Fibroblast of pulmonary artery (primary cell): ENCODE measurements at places on chromosomes 6 and 20.

DNA sequence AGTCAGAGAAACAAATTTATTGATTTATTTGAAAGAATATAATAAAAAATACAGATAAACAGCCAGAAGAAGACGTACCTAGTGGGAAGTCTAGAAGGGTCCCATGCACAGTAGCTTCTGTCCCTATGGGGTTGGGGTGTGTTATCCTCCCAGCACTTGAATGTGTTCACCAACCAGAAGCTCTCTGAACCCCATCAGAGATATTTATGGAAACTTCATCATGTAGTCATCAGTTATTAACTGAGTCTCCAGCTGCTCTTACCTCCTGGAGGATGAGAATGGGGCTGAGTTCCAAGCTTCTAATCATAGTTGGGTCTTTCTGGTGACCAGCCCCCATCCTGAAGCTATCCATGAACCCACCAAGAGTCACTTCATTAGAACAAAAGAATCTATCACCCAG is 15.4 kb upstream of the USP45 start:
- DNase-seq = no peak

DNA sequence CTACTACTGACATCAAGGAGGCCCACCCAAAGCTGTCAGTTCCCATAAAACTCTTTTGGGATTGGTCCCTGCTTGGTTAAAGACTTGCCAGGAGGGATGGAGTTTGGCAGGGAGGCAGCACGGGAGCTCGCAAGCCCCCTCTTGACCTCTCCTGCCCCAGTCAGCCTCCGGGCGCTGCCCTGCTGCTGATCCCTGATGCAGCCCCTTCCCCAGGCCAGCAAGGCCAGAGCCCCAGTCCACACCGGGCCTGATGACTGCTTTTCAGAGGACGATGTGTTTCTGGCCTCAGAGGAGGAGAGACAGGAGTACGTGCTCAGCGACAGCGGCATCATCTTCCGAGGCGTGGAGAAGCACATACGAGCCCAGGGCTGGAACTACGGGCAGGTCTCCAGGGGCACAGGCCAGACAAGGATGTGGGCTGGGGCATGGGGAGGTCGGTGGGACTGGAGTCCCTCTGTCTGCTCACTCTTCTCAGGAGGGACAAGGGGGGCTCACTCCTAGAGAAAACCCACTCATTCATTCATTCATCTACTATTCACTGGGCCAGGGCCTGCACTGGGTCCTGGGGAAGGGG is 15.6 kb downstream of the TGM6 start:
- no peak for DNase-seq

DNA sequence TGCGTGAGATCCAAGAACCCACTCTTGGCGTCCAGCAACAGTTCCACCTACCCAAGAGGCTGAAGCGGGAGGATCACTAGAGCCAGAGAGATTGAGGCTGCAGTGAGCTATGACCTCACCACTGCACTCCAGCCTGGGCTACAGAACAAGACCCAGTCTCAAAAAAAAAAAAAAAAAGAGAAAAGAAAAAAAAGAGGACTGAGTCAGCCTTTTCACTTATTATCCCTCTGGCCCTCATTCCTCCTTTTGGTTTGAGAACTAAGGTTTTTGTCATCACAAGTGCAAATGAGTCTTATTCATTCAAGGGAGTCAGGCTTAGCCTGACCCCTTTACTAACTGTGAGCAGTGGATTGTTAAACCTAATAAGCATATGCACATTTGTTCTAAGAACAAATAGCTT is 37.9 kb upstream of the JARID2 start:
- DNase-seq = peak; percentile 4

GRCh38 chr6:135093578-135093977 is 39.0 kb upstream of the HBS1L start:
- no peak for DNase-seq

- peak; percentile 3 for DNase-seq
Measured at GRCh38 chr6:115914098-115914497, 146.6 kb downstream of the FRK start.

DNA sequence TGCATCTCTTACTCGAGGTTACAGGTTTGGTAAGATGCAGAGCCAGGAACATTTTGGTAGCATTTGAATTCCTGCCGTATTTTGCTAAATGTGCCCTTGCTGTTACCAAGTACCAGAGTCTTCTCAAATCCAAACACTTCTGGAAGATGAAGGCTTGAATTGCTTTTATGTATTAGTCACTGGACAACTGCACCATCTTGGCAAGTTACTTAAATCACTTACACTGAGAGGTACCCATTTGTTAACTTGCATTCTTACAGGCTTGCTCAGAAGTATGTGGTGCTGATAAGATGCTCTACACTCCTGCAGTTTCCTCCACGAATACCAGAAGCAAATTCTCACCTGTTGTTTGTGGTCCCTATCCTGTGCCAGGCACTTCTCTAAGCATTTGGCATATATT is 12.7 kb downstream of the IL22RA2 start:
- peak; percentile 46 for DNase-seq

- DNase-seq = no peak
Measured at GRCh38 chr6:159074876-159075275, 30.1 kb upstream of the TAGAP start.

GRCh38 chr20:40232273-40232672 is 456.8 kb downstream of the MAFB start:
- peak; percentile 1 for DNase-seq

DNA sequence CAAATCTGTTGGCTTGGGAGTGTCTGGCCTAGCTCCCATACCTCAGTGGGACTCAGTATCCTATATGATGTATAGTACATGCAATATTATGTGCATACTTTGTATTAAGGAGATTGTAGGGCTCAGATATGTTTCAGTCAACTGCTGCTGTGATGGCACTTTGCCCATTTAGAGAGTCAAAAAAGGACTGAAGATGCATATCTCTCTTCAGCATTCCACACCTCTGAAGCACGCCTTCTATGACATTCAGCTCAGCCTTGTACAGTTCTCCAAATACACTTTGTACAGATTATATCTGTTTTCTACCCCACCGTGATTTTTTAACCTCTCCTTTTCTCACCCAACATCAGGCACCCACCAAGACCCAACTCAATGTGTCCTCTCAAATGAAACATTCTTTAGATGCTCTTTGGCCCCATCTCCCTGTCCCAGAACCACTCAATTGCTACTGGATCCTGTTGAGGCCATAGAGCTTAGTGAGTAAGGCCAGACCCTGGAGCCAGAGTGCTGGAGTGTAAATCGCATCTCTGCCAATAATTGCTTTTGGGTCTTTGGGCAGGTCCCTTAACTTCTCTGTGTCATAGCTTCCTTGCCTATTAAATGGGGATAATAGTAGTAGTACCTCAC is 15.6 kb downstream of the ENPP1 start:
- DNase-seq = no peak

- DNase-seq = peak; percentile 75
Measured at GRCh38 chr6:111210194-111210728, 123.0 kb downstream of the SLC16A10 start.

DNA sequence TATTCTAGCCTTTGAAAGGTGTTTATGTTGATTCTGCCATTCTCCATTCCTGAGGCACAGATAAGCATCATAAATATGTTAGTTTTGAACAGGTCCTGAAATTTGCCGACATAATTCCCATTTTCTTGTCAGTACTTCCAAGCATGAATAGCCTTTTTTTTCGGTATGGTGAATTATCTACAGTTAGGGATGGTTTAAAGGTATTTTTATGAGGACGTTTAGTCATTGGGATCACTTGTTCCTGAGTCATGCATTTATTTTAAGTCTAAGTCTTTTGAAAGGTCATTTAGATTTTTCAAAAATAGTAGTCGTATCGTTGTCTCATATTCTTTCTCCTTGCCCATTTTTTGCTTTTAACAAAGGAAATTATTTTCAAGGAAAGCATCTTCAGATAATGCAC is 98.7 kb downstream of the PHACTR3 start:
- DNase-seq = no peak
